NCI-H526 (cell line): ENCODE measurements at places on chromosomes 4 and X.

DNA sequence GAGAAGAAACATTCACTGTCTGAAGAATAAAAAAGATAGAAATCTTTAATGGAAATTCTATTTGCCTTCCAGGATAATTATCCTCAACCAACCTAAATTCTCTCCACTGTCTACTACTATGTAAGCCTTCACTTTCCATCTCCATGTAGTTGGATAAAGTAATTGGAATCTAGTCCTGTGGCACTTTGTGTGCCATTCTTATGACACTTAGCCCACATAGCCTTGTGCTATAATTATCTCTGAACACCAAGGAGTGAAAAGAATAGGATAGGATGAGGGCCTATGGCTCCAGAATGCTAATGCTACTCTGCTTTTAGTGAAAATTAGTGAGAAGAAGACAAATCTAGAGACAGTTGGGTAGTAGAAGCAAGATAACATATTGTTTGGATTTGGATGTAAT is 20.2 kb downstream of the PRSS48 start:
- no peak for DNase-seq

GRCh38 chr4:173508386-173509035 is 21.5 kb downstream of the HAND2 start:
- no peak for DNase-seq

DNA sequence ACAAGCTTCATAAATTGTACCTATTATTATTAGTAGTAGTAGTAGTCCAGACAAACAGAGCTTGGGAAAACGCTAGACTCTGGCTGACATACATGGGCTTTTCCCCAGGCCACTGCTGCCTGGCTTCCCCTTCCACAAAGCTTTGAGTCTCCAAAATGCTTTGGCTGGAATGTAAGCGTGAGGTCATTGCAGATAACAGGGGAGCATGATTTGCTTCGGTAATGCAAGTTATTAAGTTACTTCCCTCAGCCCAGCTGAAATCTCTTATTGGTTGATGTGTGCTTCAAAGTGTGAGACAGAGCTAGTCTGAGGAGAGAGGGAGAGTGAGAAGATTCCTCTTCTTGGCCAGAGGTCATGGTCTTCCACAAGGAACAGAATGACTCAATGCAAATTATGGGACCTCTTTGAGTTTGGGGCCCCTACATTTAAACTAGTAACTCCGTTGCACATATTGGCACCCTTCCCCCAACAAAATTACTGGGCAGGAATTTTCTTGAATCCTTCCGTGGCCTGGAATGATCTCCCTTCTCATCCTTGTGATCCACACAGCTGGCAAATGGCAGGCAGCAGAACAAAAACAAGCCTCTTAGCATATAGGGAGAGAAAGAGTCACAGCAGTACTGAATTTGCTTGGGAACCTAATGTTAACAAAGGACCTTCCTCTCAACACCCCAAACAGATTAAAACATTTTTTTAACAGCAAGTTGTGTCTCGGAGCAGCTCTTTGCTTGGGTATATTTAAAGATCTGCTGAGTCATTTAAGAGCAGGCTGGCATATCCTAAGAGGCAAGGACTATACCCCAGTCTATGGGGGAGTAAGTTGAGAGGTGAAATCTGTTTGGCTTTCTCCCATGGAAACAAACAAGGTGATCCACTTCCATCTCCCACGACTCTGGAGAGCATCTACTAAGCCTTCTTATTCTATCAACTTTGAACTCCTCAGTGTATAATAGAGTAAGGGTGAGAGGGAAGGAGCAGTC is 19.9 kb downstream of the AR start:
- no peak for DNase-seq

- DNase-seq, result no peak
Observed at GRCh38 chr4:21795091-21795490, 153.5 kb downstream of the KCNIP4 start.

- DNase-seq, result no peak
Observed at GRCh38 chr4:146592019-146592418, 46.7 kb upstream of the POU4F2 start.

- DNase-seq, result no peak
Observed at GRCh38 chr4:76308548-76308947, 2.0 kb downstream of the STBD1 start.

DNA sequence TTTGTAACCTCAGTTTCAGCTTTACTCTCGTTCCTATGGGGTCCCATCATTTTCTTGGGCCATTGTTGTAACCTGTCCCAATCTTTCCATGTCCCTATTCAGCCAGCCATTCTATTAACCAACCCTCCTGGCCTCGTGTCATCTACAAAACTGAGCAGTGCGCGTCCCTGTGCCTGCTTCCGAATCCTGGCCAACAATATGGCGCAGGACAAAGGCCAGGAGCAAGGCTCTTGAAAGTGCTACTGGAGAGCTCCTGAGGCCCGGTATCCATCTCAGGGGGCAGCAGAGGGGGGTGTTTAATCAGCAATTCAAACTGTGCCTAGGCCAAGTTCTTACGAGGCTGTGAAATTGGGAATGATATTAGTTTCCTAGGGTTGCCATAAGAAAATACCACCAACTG is 41.2 kb upstream of the APLN start:
- DNase-seq, result no peak
